Stimulated activated CD4-positive, alpha-beta T cell treated with anti-CD3 and anti-CD28 coated beads, Interleukin-1b, Interleukin-23, amount 100 ng/mL, for 1 hour (primary cell): ENCODE measurements at places on chromosomes 3 and 15.

- no peak for DNase-seq
Observed at GRCh38 chr15:57477736-57478522, 101.6 kb downstream of the CGNL1 start.

GRCh38 chr3:78900880-78901279 lies 866.9 kb downstream of the ROBO1 start:
- no peak for DNase-seq

DNA sequence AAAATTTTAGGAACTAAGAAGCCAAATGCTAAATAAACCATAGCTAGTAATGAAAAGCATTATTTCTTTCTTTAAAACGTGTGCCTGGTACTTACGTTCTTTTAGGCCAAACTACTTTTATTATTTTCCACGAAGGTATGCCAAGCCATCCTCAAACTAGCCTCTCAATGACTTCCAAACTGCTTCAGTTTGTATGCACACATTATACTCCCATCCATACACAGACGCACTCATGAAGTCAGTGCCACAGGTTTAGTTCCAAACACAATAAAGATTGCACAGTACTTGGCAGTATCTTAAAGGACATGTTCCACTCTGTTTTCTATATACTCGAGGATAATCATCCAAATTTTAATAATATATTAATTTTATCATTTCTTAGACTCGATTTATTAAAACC lies 609.2 kb upstream of the ZNF385D start:
- DNase-seq, result no peak

GRCh38 chr15:81882504-81882903 lies 163.3 kb downstream of the MEX3B start:
- DNase-seq, result no peak

GRCh38 chr3:77370413-77370812 lies 330.5 kb downstream of the ROBO2 start:
- no peak for DNase-seq

- DNase-seq, result no peak
Observed at GRCh38 chr3:190586631-190587011, 72.7 kb downstream of the IL1RAP start.

DNA sequence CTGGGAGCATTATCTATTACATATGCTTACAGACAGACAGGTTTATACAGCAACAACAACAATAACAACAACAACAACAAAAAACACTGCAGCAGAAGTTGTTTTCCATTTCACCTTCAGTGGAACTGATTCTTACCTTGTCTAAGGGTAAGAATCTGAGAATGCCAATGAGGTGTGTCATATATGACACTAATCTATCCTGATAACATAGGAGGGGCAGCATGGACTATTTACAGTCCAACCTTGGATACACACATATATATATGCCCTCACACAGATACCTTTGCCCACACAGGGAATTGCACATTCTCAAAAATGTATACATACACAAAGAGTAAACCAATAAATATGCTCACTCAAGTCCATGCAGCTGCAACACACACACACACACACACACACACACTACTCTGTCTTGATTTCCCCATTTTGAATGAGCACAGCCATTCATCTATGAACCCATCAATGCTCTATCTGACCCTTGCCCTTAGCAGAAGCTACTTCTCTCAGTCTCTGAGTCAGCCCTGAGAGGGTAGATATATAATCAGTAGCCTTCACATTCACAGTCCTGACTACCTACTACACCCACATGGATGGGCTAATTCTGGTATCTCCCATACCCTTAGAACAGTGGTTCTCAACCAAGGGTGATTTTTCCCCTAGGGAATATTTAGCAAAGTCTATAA lies 9.7 kb upstream of the TRANK1 start:
- DNase-seq, result no peak

GRCh38 chr3:50271314-50271936 lies 2.5 kb downstream of the SEMA3B start:
- no peak for DNase-seq

- no peak for DNase-seq
Observed at GRCh38 chr15:51093488-51093838, 1.2 kb downstream of the TNFAIP8L3 start.

DNA sequence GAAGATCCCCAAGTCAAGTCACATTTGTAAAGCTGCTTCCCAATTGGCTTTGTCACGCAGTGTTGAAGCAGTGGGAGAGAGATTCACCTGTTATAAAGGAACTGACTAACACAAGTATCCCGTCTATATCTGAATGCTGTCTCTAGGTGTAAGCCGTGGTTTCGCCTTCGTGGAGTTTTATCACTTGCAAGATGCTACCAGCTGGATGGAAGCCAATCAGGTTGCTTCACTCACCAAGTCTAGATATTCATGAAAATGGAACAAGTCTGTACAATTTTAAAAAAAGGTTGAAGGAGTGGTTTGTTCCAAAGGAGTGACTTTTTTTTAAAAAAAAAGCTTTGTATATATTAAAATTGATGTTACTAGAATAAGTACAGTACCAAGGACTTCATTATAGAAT lies 11.7 kb downstream of the RBM5 start:
- no peak for DNase-seq

DNA sequence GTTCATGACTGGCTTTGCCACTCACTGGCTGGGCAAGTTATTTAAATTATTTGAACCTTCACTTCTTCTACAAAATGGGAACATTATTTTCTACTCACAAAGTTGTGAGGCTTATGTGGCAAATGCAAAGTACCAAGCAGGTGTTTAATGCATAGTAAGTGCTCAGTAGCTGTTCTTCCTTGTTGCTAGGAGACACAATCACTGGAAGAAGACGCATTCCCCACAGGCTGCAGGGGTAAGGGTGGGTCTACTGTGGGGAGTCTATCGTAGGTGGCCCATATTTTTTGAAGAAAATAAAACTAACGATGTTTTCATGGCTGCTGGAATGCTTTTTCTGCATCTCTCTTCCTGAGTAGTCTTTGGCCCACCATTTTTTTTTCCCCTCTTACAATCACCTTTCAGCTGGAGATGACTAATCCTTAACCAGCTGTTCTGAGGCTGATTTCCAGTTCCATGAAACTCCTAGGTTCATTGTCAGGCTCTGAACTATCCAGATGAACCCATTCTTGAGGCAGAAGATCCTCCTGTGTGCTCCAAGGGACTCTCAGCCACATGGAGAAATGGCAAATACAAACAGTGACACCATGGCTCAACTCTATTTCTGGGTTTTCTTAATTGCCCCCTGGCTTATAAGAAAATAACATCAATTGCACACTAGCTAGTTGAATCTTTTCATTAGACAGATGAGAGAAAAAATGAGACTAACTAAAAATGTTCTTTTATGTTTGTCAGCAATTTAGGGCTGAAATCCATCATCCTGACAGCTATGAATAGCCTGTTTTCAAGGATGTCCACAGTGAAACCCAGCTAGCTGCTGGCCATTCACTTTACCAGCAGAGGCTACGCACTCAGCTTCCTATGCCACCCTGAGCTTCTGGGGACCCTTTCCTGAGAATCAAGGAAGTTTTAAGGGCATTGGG lies 108.3 kb upstream of the ETV5 start:
- no peak for DNase-seq

DNA sequence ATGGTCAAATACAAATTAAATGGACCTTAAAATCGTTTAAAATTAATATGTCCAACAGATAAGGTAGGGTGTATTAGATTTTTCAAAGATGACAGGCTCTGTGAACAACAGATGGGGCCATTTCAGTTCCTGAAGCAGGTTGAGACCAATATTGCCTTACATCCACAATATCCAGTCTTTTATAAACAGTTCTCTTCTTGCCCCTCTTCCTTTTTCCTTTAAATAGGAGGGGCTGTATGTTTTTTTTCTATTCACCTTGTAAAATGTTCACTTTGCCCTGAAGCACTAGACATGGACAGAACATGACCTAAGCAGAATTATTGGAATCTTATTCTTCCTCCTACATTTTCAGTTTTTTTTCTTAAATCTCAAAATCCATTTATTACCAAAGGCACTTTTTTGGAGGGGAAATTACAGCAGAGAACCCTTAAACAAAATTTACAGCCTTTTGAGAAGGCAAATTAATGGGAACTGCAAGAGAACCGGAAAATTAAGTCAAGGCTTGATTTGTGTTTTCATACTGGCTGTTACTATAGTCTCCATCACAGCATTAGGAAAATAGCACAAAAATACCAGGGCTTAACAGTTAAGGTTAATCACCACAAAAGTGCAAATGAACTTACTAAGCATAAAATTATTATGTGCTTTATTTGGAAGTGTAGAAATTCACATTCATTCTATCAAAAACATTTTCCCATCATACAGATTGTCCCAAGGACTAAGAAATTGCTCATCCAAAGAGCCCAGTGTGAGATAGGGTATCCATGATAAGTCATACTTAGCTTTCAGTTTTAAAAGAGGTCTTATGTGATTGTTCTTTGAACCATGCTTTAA lies 55.8 kb downstream of the CMSS1 start:
- no peak for DNase-seq

DNA sequence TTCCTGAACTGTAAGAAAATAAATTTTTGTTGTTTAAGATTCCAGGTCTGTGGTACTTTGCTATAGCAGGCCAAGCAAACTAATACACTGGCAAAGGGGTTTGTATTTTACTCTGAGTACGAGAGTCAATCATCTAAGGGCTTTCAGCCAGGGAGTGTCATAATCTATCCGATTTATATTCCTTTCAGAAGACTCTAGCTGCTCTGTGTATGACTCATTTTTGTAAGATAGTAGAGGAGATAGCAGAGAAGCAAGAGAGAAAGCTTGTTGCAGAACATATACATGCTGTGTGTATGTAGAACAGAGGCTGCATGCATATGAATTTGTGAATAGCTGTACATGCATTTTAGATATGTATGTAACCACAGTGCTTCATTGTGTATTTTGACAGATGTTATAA lies 577.9 kb upstream of the EPHA6 start:
- no peak for DNase-seq

DNA sequence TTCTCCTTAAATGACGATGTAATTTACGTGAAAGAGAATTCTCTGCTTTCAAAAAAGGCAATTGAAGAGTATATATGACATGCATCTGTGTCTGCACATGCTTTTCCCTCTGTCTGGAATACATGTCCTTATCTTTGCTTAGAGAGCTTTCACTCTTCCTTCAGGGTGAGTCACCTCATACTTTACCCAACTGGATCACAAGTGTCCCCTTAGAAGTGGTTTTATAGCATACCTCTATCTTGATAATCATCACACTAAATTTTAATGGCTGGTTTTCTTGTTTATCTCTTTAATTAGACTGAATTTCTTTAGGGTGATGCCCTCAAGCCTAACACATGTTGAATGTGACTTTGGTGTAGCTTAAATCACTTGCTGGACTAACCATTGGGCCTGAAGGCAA lies 178.9 kb downstream of the SV2B start:
- DNase-seq, result no peak

GRCh38 chr15:98163319-98164045 lies 203.0 kb downstream of the ARRDC4 start:
- no peak for DNase-seq
